Activated CD8-positive, alpha-beta memory T cell treated with anti-CD3 and anti-CD28 coated beads for 48 hours (primary cell): ENCODE measurements at places on chromosomes 2 and 18.

DNA sequence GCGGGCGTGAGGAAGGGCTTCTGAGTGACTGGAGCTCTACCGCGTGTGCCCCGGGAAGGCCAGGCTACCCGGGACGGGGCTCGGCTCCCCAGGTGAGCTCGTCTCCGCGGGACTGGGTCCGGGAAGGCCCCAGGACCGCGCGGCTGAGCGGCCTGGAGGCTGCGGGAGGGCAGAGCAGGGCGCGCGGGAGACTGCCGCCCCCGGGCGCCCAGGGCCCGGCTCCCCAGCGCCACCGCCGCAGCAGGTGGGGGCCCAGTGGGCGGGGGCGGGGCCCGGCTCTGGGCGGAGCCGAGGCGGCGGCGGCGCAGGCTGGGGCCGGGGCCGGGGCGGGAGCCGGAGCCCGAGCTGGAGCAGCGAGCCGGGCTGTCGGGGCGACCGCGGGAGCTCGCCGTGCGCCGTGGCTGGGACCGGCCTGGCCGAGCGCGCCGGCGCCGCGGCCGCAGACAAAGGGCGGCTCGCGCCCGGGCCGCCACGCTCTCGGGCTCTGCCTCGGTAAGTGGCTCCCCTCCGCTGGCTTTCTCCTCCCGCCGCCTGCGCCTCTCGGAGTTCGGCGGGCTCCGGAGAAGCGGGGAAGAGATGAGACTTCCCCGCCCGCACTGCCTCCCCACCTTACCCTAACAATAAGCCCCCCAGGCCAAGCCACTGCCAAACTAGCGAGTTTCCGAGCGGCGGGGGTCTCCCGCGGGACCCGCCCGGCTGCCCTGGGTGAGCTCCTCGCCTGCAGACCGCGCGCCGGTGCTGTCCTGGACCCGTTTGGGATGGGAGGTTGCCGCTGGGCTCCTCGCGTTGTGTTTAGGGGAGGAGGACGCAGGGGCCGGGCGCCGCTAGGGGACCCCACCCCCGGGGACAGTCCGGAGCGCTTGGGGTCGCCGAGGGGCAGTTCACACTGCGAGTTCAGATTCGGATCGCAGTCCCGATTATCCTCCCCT lies at the start of gene MAPK4:
Gene MAPK4 (plus strand): TSS at position 336 of the 929 bp plus-strand sequence. CDS start 103,872 bp downstream, outside the sequence.
- DNase-seq: no peak

DNA sequence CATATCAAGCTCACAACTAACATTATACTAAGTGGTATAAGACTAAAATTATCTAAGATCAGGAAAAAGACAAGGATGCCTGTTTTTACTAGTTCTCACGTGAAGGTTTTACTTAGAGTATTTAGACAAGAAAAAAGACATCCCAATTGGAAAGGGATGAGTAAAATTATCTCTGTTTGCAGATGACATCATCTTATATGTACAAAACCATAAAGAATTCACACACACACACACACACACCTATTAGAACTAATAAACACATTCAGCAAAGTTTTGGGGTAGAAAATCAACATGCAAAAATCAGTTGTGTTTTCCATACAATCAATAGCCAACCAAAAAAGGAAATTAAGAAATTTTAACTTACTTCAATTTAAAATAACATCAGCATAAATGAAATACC lies 35.9 kb upstream of the RGPD4 start:
- DNase-seq: no peak

DNA sequence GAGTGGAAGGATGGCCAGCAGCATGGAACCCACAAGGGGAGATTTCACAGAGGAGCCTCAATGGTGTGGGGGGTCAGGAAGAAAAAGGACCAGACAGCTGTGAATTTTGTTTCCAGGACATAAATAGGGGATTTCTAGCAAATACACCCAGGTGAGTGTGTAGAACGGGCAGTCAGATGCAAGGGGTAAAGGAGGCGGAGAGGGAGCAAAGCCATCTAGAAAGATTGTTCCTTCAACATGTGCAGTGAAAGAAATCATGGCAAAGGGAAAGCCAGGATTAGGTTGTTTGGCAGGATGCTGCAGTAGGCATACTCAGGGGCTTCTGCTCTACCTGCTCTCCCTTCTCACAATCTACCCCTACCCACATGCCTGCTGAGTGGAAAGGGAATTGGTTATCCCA lies 119.4 kb upstream of the EPC2 start:
- DNase-seq: no peak

GRCh38 chr2:32719933-32720716 lies 92.3 kb downstream of the TTC27 start:
- no peak for DNase-seq

- no peak for DNase-seq
Observed at GRCh38 chr18:68409576-68409975, 305.3 kb downstream of the TMX3 start.

DNA sequence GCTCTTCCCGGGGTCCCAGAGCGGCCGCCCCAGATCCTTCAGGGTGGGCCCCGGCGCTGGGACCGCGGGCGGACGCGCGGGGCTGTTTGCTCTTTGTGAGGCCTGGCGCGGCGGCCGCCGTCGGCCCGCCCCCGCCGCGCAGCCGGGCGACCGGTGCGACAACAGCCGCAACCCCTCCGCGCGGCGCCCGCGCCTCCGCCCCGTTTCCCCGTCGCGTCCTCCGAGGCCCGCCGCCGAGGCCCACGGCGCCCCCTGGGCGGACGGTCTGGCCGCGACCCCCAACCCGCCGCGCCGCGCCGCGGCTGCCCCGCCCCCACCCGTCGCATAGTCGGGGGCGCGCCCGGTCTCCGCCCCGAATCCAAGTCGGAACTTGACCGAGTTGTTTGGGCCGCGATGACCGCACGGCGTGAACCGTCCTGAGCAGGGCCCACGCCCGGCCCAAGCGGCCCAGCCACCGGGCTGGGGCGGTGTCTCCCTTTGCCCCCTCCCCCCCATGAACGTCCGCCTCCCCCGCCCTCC lies 448 bp downstream of the YPEL5 start:
- peak; percentile 24 for DNase-seq

DNA sequence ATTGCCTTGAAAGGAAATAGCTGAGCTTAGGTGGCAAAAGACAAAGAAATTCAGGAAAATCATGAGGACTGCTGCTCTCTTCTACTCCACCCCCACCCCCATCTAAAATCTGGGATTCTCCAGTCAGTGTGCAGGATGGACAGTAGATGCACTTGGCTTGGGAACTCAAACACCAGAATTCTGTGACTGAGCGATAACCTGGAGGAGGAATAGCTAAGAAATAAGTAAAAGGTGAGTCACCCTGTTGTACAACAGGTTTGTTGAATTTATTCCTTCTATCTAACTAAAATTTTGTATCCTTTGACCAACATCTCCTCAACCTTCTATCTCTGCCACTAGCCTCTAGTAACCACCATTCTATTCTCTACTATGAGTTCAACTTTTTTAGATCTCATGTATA lies 1029.9 kb upstream of the ACVR2A start:
- DNase-seq: no peak

GRCh38 chr2:232876161-232876977 lies 6.3 kb downstream of the SNORC start:
- DNase-seq: no peak

DNA sequence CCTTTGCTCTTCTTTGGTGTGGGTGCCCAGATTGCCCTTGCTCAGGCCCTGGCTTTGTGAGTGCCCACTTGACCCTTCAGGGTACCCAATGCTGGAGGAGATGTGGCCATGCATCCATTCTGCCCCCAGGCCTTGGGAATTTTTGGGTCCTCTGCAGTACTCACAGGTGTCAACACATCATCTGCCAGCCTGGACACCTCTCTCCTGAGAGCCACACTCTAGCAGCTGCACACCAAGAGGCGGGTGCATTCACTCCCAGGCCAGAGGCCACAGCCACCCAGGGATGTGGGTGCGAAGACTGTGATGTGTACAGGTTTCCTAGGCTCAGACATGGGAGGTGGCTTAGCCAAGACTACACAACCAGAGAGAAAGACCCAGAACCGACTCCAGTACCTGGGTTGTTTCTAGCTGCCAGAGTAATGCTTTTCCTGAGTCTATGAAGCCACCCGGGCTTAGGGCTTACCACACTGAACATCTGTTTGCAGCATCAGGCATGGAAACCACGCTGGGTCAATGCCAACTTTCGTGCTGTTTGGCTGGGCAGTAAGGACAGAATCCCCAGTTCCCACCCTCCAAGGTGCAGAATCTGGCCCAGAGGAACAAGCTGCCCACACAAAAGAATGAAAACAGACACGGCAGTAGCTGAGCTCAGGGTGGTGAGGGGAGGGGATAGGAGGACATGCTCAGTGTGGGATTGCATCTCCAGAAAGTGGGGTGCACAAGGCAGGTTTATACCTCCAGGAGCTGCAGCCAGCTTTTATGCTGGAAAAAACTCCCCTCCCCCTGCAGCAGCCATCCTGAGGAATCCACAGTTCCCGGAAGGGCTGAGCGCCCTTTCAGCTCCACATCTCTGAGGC lies 40.1 kb downstream of the KCNF1 start:
- no peak for DNase-seq

GRCh38 chr2:191696001-191696400 lies 18.1 kb downstream of the NABP1 start:
- DNase-seq: no peak

DNA sequence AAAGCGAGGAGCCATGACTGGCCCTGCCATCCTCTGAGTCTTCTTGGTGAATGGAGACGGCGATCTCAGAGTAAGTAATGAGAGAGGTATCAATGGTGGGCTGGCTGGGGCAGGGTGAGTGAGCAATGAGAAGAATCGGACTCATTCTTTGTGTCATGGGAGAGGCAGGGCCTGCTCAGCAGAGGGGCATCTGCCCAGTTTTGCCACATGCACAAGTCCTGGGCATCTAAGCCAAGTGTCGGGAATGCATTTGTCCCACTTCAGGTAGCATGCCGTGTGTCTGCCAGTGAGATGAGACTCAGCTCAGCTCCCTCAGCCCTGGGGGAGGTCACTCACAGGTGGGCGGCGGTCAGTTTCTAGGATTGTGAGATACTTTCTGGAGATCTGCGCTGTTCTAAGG lies 791.0 kb upstream of the RAB6C start:
- no peak for DNase-seq

- no peak for DNase-seq
Observed at GRCh38 chr18:75418293-75419005, 9.1 kb downstream of the SMIM21 start.

DNA sequence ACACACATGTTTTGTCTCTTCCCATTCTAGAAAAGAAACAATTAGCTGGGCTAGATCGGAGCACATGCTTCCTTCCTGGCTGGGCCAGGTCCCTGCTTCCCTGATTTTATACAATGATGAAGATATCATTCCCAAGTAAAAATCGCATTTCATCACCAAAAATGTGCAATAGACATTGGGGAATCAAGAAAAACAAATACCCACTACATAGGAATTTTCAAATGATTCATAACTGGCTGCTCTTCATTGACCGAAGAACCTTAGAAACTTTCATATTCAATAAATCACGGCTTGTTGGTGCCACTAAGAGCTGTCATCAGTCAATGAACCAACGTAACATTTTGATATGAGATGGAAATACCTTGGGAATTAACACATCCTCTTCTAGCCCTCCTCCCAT lies 373.6 kb upstream of the TRIB2 start:
- no peak for DNase-seq

- DNase-seq: no peak
Observed at GRCh38 chr2:58221909-58222308, 19.2 kb downstream of the FANCL start.

DNA sequence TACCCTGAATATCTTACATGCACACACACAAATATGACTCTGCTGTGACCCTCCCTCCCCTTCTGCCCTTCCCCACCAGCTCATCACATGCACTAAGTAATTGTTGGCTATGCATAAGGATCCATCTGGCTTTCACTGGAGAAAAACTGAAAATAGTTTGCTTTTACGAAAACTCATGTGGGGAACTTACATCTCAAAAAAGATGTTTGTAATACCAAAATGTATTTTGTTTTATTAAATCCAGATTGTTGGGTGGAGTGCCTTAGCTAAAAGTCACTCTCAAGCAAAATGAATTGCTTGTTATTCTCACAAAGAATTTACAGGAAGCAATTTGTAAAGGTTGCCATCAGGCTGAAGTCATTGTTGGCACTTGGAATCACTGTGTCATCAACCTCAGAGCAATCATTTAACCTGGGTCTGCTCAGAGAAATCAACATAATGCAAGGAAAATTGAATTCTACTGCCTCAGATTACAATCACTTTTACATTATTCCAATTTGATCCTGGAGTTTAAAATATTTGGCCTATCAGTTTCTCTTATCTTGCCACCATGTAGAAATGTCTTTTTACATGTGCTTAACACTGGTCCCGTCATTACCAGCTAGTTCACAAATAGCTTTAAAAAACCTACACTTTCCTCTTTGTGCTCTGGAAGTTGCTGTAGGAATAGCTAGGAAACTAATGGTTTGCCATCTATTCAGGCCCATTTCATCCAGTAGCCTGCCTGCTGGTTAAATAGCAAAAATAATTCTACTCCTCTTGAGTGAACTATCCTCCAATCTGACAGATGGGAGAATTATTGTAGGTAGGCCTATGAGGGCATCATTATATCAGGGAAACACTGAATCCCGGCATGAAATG lies 90.3 kb upstream of the TMEM17 start:
- no peak for DNase-seq

DNA sequence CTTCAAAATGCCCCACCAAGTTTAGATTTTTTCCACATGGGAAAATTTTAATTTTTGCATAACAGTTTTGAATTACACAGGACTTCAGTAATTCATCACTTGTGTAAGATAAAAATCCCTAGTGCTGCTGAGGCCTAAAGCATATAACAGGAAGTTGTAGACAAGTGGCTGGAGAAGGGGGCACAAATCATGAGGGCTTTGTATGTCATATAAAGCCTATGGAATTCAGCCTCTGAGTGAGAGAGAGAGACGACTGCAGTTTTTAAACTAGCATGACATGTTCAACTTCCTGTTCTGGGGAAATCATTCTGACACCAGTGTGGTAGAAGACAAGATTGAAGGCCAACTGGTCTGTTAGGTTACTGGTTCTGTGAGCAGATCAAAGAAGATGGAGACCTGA lies 187.3 kb upstream of the CHST9 start:
- no peak for DNase-seq

- DNase-seq: no peak
Observed at GRCh38 chr18:22934789-22935188, 1.7 kb downstream of the RBBP8 start.

DNA sequence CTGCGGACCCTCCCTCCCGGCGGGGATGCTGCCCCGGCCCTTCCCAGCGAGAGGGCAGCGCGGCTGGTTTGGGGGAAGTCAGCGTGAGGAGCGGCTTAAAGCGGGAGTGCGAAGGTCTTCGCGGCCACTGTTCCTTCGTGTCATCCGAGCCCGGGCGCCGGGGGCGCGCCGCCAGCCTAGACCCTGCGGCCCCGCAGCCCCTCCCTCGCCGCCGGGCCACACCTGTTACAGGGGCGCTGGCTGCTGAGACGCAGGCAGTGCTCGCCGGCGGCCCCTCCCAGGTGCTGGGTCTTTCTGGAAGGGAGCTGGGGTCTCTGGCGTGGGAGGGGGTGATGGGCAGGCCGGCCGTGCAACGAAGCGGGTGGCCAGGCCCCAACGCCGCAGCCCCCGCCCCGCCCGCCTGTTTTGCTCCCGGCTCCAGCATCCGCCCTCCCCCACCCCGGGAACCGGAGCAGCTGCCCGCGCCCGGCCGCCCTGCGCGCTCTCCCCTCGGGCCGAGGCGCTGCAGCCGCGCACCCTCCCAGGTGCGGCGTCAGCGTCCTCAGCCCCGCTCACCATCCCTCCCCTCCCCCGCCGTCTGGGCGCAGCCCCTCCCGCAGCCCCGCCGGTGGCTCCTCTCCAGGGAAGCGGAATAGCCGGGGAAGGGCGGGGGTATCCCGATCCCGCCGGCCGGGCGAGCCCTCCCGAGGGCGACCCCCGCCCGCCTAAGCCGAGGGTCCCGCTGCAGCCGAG lies 727 bp downstream of the KIF1A start:
- no peak for DNase-seq
